ENCODE measurements at places on chromosomes 16 and 17.

- no peak for DNase-seq
Measured at GRCh38 chr16:9970244-9970643, 212.0 kb downstream of the GRIN2A start.

GRCh38 chr16:55082591-55082976 lies 151.9 kb downstream of the IRX5 start:
- no peak for DNase-seq

DNA sequence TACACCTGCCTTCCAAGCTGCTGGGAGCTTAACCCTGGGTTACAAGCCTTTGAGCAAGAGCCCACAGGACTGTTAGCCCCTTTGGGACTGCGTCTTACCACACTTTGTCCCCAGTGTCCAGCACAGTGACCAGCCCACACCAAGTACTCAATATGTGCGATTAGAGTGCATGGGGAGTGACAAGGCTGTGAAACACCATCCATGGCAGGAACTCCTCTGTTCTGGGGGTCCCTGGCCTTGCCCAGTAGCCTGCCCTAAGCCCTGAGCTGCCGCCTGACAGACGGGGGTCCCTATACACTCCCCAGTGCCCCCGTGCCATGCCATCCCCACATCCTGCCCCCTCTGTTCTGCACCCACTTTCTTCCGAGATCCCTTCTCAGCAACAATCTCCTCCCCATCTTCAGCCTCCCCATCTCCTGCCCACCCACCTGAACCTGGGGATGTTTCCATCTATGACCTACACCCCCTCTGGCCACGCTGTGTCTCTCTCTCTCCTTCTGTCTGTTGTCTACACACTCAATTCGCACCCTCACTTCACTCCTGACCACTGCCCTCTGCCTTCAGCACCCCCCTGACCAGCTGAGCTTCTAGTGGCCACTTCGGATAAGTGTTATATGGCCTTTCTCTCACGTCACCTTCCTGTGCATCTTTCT lies 112.9 kb upstream of the SMURF2 start:
- DNase-seq = no peak

DNA sequence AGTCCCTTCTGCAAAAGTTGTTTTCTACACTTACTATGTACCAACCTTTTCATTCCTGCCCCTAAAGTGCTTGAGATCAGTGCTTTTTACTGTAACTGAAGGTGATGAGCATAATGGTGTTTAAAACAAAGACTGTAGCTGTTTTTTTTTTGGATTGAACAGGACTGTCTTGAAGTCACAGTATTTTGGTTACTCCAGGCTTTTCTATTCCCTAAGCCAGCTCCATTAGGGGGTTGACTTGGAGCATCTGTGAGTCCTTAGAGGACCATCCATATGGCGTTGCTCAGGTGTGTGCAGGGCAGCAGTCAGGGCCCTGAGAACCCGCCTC lies 29.0 kb upstream of the LGALS9 start:
- no peak for DNase-seq

GRCh38 chr16:6143020-6143419 lies 1045.4 kb upstream of the EEF2KMT start:
- DNase-seq = no peak

GRCh38 chr16:69712914-69713581 lies 13.3 kb downstream of the NQO1 start:
- DNase-seq = no peak

- no peak for DNase-seq
Measured at GRCh38 chr16:22372882-22373661, 1.3 kb downstream of the CDR2 start.

GRCh38 chr16:70407811-70408274 lies 31.1 kb downstream of the ST3GAL2 start:
- no peak for DNase-seq

- no peak for DNase-seq
Measured at GRCh38 chr16:67207249-67208091, 8.5 kb downstream of the ELMO3 start.
